SJCRH30 (cell line): ENCODE measurements at places on chromosomes 2 and 18. TPM values are rescaled to one million over a fixed set of nuclear protein-coding genes. Genes with fewer than 3 reads are reported as not detected.

The CCDC102B gene
- 0.51 and 0.91 TPM in 2 replicates for total RNA-seq

DNA sequence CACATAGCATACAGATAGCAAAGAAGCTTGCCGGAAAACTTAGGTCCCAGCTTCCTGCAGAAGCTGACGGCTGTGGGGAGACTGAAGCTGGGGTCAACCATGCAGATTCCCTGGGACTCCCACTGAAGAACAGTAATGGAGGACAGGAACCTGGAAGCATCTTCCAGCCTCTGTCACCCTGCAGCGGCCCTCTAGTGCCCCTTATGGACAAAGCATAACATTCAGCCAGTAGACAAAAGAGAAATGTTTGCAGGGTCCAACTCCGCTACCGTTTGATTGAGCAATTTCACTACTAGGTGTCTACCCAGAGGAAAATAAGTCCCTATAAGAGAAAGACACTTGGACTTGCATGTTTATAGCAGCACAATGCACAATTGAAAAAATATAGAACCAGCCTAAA lies 460.6 kb downstream of the CNTNAP5 start:
- peak; percentile 8 for DNase-seq

DNA sequence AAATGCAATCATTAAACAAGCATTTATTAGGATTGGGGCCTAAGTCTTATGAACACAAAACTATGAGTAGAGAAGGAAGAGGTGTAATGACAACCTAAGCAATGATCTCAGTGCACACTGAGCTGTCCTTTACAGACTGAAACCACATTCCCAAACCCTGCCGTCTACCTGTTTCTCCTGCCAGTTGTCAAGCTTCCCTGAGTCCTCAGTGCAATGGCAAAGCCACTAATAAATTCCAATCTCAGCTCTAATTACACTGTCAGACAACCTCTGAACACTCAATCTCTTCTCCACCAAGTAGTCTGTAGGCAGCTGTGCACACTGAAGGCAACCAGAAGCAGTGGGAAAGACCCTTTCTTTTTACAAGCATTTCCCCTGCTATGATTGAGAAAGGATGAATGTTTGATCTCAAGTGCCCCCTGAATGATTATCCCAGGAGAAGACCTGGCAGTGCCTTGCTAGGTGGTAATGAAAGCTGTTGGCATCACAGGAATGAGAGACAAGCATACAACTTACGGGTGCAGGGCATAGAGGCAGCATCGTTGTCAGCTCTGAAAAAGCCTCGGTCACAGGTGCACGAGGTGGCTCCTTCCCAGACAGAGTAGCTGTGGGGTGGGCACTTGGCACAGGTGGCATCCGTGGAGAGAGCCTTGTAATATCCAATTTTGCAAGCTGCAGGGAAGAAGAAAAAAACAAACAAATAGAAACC lies 71.4 kb downstream of the EPHA4 start:
- DNase-seq: no peak

GRCh38 chr2:36356298-36356989 lies 866 bp downstream of the CRIM1 start:
- DNase-seq: peak; percentile 78

The ZAP70 gene
- total RNA-seq: 0.30 and 0.35 TPM in 2 replicates

The GAD1 gene
- total RNA-seq: 10.4 and 10.9 TPM in 2 replicates

DNA sequence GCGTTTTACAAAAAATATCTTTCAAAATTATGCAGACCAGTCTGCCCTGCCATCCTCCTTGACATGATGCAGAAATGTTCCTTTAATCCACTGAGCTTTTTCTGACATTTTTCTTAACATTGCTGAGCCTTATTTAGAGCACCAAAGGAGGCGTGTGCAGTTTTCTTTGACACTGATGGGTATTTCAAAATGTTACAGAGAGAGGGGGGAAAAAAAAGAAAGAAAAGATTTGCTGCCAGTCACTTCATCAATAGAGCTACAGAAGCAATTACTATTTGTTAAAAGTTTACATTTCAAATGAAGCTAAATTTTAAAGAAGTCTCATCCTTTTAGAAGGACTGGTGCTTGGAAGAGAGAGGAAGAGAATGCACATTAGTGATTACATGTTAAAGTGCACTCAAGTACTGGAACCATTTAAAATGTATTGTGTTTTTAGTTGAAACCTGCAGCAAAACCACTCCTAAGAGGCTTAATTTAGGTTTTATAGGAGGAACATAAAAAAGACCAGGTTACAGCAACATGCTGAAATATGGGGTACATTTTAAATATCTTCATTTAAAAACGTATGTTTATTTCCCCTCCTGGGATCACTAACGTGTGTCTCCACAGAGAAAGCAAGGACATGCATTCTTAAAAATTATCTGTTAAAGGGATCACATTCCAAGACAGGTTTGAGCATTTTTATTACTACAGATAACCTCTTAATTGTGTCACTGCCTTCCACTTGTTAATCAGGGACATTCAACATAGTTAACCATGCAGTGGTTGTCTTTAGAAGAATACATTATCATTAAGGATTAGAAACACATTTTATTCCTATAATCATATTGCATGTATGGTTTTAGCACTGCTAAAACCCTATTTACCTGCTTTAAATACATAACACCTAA lies 258.4 kb downstream of the MEIS1 start:
- no peak for DNase-seq

The GCKR gene
- total RNA-seq: not detected in 2 replicates

DNA sequence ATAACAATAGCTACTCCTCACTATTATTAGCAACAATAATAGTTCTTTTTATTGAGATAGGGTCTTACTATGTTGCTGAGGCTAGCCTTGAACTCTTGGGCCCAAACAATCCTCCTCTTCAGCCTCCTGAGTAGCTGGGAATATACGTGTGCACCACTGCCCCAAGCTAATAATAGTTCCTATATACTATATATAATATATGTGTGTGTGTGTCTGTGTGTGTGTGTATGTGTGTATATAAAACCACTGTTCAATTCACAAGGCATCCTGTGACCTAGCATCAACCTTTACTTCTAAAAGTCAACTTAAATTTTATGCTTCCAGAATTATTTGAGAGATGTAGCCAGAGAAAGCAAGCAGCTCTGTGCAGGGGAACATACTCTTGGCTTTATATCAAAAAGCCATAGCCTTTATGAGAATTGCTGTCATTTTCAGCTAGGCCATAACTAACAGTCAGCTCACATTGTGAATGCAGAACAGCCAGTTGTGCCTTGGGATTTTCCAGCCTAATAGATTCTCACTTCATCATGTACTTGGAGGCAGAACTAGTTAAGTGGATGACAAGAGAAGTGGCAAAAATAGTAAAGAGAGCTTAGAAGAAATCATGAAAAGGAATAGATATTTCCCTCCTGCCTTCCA lies 665.5 kb downstream of the NYAP2 start:
- no peak for DNase-seq
